ENCODE measurements at places on chromosomes 3 and 15.

- H3K4me1 ChIP-seq, result peaks cover 17% of the 10 kb centered on the region
- H3K4me3 ChIP-seq, result no peak overlapping the region
- no peak overlapping the region for H3K27ac ChIP-seq
- peak; percentile 58 for DNase-seq
Observed at GRCh38 chr15:38088971-38089370, 154.5 kb downstream of the TMCO5A start.

GRCh38 chr15:80060356-80061006, 1.0 kb downstream of the ZFAND6 start:
- no peaks in the 10 kb centered on the region for H3K36me3 ChIP-seq
- peaks cover 5% of the 10 kb centered on the region for H3K4me1 ChIP-seq
- H3K27ac ChIP-seq, result peak overlapping the region; percentile 92
- peaks cover 10% of the 10 kb centered on the region for H3K27me3 ChIP-seq
- H3K4me3 ChIP-seq, result peak overlapping the region; percentile 67

DNA sequence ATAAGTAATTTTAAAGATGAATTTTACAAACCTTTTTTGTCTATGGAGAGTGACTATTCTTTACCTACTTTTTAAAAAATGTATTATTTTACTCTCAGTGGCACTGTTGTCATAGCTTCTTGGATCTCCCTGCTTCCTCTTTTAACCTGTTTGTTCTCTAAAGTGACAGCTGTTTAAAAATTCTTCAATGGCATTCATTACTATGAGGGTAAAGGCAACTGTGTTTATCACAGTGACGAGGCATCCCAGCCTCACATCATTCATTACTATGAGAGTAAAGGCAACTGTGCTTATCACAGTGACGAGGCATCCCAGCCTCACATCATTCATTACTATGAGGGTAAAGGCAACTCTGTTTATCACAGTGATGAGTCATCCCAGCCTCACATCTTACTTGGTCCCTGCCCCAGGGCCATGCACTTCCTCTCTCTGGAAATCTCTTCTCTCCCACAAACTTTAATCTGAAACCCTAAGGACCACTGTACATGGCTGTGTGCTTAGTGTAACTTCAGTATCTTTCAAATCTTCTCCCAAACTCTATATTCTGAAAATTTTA, 101.7 kb upstream of the ZNF717 start:
- no peak overlapping the region for H3K27ac ChIP-seq
- DNase-seq, result no peak
- no peaks in the 10 kb centered on the region for H3K4me1 ChIP-seq
- no peaks in the 10 kb centered on the region for H3K36me3 ChIP-seq

DNA sequence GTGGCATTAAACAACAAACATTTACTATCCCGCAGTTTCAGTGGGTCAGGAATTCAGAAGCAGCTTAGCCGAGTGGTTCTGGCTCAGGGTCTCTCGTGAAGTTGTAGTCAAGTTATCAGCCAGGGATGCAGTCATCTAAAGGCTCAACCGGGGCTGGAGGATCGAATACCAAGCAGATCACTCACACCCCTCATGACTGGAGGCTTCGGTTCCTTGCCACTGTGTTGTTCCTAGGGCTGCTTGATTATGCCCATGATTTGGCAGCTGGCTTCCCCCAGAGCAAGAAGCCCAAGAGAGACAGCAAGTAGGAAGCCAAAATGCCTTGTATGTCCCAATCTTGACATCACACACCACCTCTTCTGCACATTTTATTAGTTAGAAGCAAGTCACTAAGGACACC, 33.9 kb upstream of the CDCP1 start:
- peak; percentile 62 for DNase-seq
- H3K27me3 ChIP-seq, result peaks cover 1% of the 10 kb centered on the region
- no peak overlapping the region for H3K4me3 ChIP-seq
- no peaks in the 10 kb centered on the region for H3K36me3 ChIP-seq

Data from astrocyte (in vitro differentiated cells and primary cell).